ENCODE measurements at places on chromosomes 5 and 9.

DNA sequence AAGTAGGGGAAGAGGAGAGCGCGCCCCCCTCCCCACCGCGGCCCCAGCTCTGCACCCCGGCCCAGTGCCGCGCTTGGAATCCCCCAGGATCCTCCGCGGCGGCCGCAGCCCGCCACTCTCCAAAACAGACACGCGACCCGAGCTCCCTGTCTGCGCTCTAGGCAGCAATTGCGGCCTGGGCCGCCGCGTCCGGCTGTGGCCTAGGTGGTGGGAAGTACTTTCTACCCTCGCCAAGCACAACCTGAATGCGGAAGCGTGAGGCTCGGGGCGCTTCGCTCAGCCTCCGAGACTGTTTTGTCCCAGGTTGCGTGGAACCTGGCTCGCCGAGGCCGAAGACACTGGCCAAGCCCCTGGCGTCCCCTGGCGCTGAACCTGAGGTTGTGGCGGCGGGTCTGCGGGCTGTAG, 3.3 kb upstream of the FOXB2 start:
- no peak for DNase-seq

GRCh38 chr9:21684831-21685362, 117.5 kb upstream of the MTAP start:
- DNase-seq: no peak

DNA sequence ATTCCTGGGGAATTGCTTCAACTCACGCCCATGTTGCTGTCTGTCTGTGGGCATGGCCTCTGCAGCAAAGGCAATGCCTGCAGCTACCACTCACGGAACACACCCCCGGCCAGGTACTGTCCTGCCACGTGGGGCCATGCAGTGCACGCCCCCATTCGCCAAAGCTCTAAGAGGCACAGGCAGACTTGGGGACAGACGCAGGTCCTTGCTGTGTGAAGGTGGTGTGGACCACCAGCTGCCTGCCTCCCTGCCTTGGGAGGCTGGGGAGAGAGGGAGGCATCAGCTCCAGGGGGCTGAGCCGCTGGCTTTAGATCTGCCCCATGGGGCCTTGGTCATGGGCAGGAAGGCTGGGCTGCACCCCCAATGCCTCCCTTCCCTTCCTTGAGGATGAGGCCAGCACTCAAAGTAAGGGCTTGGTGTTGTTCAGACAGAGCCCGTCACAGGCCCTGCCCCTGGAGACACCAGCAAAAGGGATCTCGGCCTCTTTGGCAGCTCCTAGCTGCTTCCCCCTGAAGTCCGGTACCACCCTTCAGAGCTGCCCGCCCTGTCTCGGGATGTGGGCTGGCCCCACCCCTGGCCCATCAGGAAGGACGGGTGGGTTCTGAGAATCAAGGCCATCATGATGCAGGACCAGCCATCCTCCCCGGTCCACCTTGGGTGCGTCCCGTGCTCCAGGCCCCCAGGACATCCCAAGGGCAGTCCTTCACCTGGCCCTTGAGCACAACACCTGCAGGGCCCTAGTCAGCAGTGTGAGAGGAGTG, 2.3 kb downstream of the GRIN1 start:
- DNase-seq: no peak

DNA sequence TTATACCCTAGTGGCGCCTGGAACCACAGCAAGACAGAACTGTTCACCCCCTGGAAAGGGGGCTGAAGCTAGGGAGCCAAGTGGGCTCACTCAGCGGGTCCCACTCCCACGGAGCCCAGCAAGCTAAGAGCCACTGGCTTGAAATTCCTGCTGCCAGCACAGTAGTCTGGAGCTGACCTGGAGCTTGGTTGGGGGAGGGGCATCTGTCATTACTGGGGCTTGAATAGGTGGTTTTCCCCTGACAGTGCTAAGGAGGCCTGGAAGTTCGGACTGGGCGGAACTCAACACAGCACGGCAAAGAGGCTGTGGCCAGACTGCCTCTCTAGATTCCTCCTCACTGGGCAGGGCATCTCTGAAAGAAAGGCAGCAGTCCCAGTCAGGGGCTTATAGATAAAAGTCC, 19.5 kb downstream of the BTNL3 start:
- DNase-seq: no peak

- no peak for DNase-seq
Measured at GRCh38 chr5:168375214-168375613, 83.8 kb downstream of the WWC1 start.

- DNase-seq: no peak
Measured at GRCh38 chr5:138018849-138019248, 14.0 kb downstream of the FAM13B start.

DNA sequence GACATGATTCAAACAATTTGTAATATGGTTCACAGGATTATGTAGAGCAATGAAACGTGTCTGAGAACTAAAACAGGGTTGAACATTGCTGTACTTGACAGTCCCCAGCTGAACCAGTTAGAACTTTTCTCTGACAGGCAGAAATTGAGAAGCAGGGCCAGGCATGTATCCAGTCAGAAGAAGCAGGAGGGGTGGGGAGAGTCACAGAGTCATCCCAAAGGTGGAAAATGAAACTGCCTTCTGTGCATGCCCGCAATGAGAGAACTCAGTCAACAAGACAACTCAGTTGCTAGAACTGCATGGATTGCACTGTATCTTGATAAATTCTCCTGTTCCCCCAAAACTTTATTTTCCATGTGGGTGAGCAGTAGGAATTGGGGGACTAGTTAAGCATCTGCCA, 72.9 kb upstream of the PRLR start:
- DNase-seq: no peak

GRCh38 chr9:3732077-3733038, 206.6 kb upstream of the RFX3 start:
- DNase-seq: peak; percentile 62

DNA sequence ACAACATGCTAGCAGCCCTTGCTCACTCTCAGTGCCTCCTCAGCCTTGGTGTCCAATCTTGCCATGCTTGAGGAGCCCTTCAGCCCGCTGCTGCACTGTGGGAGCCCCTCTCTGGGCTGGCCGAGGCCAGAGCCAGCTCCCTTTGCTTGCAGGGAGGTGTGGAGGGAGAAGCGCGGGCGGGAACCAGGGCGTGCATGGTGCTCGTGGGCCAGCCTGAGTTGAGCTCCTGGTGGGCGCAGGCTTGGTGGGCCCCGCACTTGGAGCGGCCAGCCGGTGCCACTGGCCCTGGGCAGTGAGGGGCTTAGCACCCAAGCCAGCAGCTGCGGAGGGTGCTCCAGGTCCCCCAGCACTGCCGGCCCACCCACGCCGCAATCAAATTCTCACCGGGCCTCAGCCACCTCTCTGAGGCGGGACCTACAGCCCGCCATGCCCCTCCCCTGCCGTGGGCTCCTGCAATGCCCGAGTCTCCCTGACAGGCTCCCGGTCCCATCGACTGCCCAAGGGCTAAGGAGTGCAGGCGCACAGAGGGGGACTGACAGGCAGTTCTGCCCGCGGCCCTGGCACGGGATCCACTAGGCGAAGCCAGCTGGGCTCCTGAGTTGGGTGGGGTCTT, 333.5 kb downstream of the KCNN2 start:
- DNase-seq: no peak

DNA sequence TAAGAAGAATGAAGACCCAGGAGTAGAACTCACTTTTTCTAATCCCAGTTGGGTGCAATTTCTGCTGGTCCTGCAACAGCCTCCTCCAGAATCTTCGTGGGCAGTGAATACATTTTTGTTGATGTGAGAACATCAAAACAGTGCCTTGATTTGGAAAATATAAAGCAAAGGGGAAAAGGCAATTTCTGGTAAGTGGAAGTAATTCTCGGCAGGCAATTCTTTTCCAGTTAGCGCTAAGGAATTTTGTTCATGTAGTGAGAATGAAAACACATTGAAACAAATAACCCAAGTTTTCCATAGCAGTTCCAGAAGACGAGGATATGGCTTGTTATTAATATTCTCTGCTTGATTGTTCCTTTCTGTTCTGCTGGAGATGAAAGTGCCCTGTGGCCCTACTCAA, 178.7 kb downstream of the SPATA31D1 start:
- DNase-seq: no peak

- no peak for DNase-seq
Measured at GRCh38 chr9:87035879-87036278, 88.6 kb upstream of the GAS1 start.

DNA sequence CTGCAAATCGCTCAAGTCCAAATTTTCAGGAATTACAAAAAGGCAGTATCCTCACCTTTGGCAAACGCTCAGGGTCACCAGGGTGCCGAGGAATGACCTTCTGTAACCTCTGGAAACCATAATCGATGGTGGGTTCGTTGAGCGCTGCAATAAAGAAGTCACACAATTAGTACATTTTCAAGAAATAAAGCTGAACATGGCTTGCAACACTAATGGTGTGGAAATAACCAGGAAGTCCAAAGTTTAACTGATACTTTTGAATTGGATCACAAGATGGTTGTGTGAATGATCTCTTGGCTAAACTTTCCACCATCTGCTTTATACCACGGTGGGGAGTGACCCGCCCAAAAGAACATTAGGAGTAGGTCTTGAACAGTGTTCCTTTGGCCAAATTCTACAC, 368.7 kb downstream of the EBF1 start:
- no peak for DNase-seq

GRCh38 chr5:160280384-160281095, 31.8 kb downstream of the CCNJL start:
- no peak for DNase-seq

GRCh38 chr5:66621146-66621545, 25.0 kb downstream of the MAST4 start:
- no peak for DNase-seq

DNA sequence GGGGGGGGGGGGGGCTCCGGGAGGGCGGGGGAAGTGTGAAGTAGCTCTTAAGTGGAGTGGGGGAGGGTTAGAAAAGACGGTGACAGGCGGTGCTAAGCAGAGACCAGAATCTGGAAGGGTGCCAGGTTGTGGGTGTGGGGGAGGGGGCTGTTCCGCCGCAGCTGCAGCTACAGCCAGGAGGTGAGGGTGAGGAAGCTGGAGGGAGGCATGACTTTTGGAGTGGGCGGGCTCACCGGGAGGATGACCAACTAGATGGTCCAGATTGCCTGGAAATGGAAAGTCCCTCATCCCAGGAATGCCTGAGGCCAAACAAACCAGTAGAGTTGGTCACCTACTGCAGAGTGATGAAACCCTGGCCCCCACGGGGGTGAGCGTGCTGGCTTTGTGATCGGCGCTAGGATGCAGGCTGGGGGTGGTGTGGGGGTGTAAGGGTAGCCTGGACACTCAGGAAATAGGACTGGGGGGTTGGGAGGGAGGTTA, 158.1 kb upstream of the SHB start:
- peak; percentile 73 for DNase-seq

DNA sequence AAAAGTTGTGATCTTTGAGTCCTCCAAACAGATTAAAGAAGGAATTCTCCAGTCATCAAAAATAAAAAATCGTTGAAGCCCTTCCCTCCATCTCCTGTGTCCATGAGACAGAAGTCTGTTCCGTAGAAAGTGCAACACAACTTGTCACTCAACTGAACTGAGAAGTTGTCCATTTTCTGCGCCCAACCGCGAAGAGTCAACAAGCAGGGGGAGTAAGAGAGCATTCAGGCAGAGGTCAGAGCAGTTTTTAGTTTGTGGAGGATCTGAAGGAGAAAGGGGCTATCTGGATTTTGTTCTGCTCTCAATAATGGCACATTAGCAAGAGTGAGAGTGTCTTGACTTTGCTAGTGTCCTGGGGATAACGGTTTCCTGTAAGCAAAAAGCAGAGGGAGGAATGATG, 303.9 kb downstream of the ICE1 start:
- DNase-seq: no peak

GRCh38 chr9:5708414-5708813, 79.5 kb downstream of the RIC1 start:
- DNase-seq: no peak

- DNase-seq: no peak
Measured at GRCh38 chr9:124522121-124523098, 15.2 kb upstream of the NR5A1 start.

GRCh38 chr5:98843481-98843880, 70.0 kb downstream of the RGMB start:
- DNase-seq: no peak

Data from CD4-positive, alpha-beta T cell treated with Interleukin-17A for 1 hour (primary cell).